T-helper 2 cell (primary cell): ENCODE measurements at places on chromosomes 6 and 20.
A peak's percentile ranks its signal among the peaks of the same experiment; 100 is the strongest.

GRCh38 chr6:3125815-3126214, 7.3 kb downstream of the BPHL start:
- DNase-seq = no peak

GRCh38 chr20:31485450-31486339, 10.6 kb downstream of the REM1 start:
- no peak for DNase-seq

- DNase-seq = no peak
Measured at GRCh38 chr6:109285366-109285765, 96.9 kb downstream of the CD164 start.

GRCh38 chr6:123594776-123595175, 42.0 kb downstream of the TRDN start:
- no peak for DNase-seq

GRCh38 chr6:107179004-107179403, 63.7 kb upstream of the BEND3 start:
- no peak for DNase-seq

DNA sequence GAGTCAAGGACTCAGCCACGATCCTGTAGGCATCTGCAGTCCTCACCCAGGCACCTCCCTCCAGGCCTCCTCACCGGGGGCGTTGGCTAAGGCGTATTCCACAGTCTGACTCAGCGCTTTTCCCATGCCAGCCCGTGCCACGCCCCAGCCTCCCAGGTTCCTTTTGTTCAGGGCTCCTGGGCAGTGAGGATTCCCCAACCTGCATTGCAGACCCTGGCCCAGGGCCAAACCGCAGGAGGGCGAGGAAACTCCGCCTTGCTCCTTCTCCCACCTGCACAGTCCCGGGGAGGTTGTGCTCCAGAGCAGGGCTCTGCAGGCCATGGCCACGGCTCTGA, 202.8 kb upstream of the CST7 start:
- no peak for DNase-seq

GRCh38 chr20:21548390-21549035, 34.6 kb upstream of the NKX2-2 start:
- no peak for DNase-seq

DNA sequence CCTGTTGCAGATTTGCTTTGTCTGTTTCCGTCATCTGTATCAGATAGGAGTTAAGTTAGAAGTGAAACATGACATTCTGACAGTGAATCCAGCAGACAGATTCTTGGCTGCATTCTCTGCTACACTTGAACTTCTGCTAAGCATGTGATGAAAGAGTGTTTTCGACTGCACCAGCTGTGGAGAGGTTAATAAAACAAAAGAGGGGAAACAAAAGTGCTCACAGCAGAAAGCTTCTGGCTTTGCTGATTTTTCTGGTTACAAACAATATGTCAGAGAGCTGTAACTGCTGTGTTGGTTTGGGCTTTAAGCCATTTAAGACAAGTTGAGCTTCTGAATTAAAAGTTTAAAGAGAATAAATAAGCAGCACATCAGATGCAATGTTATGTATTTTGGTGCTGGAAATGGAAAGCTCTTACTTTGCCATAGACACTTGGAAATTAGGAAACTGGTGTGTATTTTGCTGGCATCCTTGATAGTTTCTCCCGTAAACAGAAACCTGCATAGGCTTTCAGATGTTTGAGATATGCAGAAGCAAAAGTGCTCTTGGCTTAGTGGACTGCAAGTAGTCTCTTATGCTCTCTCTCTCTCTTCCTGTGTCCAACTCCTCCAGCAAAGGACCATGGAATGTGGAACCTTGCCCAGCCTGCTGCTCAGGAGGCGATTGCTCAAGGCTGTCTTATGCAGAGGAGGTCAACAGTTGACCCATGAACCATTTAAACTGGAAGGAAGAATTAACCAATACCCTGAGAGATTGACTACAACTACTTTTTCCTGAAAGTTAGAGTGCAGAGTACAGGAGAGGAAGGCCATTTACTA, 104.9 kb downstream of the RPS12 start:
- no peak for DNase-seq

DNA sequence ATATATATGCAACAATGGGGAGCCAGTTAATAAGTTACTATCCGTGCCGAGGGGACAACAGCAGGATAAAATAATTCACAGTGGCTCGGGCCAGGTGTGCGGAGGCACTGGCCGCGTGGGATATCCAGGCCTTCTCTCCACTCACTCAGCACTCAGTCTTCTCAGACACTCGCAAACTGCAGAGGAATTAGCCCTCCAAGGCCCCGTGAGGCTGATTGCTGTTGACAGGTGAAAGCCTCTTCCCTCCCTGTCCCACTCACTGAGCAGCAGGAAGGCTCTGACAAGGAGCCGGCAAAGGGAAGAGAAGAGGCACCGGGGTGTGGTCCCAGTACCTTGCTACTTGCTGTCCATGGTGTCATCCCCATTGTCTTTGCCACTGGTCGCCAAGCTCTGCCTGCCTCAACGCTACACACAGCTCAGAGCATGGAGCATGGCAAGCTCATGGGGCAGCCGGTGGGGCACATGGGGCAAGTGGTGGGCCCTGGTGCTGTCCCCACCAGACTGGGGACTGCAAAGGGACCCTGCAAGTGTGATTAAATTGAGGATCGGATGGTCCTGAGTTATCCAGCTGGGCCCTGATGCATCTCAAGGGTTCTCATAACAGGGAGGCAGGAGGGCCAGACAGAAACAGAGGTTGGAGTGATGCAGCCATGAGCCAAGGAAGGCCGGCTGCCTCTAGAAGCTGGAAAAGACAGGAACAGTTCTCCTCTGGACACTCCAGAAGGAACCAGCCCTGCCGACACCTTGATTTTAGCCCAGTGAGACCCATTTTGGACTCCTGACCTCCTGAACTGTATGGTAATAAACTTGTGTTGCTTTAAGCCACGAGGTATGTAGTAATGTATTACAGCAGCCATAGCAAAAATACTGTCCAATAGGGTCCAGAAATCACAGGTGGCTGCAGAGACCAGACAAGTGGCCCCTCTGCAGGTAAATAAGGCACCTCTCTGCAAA, 119.7 kb downstream of the PSMB1 start:
- no peak for DNase-seq

- DNase-seq = peak; percentile 7
Measured at GRCh38 chr6:14108571-14109410, 8.8 kb upstream of the CD83 start.

GRCh38 chr6:109867009-109867969, 110.8 kb upstream of the GPR6 start:
- no peak for DNase-seq
